ENCODE measurements at places on chromosomes 2 and 18. TPM values are rescaled to one million over a fixed set of nuclear protein-coding genes. Genes with fewer than 3 reads are reported as not detected.
A peak's percentile ranks its signal among the peaks of the same experiment; 100 is the strongest.

- ATAC-seq = no peak
Measured at GRCh38 chr2:120744817-120745216, 9.1 kb downstream of the GLI2 start.

- ATAC-seq = no peak
Measured at GRCh38 chr18:74420481-74420880, 36.6 kb downstream of the DIPK1C start.

DNA sequence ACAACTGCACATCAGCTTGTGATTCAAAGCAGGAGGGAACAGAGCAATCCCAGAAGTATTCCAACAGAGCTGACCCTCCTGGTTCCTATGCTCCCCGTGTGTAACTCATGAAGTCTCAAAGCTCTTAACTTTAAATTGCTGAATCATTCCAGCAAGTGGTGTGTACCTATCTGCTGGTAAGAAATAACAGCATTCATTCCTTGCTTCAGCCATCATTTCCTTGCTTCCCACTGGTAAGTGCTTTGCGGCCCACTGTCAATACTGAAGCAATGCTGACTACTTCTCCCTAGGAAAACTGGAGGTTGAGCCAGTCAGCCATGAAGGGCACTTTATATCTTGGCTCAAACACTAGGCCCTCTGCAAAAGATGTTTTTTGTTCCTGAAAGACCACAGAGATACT is 222.4 kb downstream of the EXOC6B start:
- no peak for ATAC-seq

DNA sequence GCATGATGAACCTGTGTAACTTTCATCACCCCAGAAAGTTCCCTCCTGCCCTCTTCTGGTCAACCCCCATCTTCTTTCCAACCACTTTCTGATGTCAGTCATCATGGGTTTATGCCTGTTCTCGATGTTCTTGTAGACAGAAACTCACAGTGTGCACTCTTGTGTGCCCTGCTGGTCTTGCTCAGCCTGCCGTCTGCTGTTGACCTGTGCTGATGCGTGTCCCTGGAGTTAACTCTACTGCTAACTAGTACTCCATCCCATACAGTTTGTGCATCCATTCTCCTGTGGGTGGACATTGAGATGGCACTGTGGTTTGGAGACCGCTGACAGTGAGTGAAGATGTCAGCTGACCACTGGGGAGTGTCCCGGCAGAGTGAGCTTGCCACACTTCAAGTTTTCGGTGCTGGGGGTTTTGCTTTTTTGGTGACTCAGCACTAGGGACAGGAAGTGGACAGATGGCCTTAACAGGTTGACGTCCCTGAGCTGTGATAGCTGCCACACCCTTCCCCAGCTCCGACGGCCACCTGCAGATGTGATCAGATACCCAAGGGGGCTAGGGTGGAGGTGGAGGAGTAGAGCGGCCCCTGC is 14.8 kb downstream of the KLHL29 start:
- ATAC-seq = no peak

DNA sequence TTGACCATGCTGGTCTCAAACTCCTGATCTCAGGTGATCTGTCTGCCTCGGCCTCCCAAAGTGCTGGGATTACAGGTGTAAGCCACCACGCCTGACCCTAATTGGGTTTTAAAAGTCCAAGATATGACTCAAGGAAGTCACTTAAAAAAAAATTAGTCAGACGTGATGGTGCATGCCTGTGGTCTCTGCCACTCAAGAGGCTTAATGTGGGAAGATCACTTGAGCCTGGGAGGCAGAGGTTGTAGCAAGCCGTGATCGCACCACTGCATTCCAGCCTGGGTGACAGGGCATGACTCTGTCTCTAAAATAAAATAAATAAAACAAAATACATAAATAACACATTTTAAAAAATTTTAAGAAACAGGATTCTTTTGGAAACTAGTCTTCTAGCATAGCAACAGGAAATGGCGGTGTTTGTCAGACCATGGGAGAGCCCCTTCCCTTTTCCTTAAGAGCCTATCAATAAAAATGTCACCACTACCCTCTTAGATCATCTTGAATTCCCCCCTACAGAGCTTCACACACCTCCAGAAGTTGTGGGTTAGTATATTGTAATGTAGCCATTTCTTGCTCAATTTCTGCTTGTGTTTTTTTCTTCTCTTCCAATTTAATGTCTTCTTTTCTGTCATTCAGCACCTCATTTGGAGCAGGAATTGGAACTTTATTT is 20.1 kb downstream of the SFT2D3 start:
- ATAC-seq = no peak

GRCh38 chr18:77073336-77074093 is 59.1 kb downstream of the MBP start:
- no peak for ATAC-seq

- peak; percentile 34 for ATAC-seq
Measured at GRCh38 chr2:101517758-101518271, 42.9 kb upstream of the RFX8 start.

GRCh38 chr18:24702001-24702515 is 241.6 kb downstream of the HRH4 start:
- no peak for ATAC-seq

GRCh38 chr2:218168635-218169462 is 2.1 kb upstream of the CXCR1 start:
- peak; percentile 62 for ATAC-seq

The UPP2 gene
- 0.35 TPM for total RNA-seq

The CFAP65 gene
- not detected for total RNA-seq

The ANKRD30B gene
- total RNA-seq = not detected
